Posterior vena cava (tissue), 2 donors: ENCODE measurements at places on chromosomes 3 and 15.

DNA sequence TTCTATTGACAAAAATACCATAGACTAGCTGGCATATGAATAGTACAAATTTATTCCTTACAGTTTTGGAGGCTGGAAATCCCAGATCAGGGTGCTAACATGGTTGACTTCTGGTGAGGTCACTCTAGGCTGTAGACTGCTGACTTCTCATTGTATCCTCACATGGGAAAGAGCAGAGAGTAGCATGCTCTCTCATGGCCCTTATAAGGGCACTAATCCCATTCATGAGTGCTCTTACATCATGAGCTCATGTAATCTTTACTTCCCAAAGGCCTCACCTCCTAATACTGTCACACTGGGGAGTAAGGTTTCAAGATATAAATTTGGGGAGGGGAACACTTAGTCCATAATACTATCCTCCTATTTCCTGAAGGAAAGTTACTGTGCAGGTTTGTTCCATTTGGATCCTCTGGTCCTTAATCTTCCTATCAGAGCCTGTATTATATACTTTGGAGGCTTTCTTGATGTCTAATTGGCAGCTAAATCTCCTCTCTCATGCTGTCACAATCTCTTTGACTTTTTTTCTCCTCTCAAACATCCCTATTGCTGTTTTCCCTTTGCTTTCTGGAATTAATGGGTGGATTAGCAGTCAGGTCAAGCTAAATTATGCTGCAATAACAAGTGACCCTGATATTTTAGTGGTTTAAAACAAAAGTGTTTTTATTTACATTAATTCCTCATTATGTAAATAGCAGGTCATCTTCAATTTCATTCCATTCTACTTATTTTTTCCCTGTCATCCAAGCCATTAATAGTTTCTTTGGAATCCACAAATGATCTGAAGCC is 23.1 kb upstream of the LEKR1 start:
- DNase-seq: no peak

DNA sequence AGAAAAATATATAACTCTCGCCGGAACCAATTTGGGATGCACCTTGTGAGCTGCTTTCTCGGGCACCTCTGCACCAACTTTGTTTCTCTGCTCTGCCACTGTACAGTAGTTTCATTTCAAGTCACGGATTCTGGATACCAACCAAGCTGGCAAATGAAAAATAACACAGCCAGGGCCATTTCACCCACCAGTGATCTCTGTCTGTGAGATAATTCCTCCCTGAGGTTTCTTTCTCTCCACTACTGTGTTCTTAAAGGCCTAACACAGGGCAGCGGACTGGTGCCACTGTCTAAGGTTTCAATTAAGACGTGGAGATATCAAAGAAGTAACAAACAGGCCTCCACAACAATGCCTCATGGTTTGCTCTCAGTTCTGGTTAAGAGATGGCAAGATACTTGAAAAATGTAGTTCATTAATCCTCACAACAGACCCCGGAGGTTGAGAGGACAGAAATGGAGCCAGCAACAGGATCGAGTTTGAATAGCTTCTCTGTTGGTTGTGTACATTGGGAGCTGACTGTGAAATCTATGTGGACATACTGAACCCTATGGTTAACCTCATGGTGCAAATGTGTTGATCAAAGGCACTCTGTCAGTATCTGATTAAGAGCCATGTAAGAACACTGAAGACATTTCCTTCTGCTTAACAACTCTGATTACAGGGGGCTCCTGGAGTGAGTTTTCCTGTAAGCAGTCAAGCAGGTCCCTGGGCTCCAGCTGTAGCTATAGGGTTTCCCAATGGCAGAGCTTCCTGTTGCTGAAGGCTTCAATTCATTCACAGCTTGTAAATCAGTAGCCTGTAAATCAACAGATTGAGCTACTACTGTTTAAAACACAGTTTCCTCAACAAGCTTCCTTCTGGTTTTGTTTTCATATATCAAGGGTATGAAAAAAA is 470.5 kb downstream of the EPHA3 start:
- DNase-seq: no peak

DNA sequence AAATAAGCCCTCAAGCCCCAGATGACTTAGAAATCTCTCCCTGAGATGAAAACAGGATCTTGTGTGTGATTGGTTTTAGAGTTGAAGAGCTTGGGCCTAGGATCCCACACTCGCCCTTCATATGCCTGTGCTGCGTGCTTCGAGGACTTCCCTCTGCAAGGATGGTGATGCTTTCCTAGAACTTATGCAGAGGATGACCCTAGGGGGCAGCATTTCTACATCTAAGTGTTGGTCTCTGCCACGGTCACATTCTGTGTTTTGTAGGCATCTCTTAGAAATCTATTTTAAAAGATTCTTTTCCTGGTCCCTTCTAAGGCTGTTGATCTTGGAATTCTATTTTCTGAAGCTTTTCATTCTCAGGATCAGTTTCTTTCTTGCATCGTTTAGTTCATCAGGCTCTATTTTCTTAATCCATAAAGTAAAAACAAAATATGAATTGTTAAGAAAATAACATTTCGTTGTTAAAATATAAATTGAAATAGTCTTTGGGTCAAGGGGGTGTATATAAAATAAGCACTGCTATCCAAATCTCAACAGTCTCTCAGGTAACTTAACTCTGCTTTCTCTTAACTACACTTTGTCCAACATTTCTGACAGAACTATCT is 45.7 kb downstream of the WDR76 start:
- peak; percentile 28 for DNase-seq

DNA sequence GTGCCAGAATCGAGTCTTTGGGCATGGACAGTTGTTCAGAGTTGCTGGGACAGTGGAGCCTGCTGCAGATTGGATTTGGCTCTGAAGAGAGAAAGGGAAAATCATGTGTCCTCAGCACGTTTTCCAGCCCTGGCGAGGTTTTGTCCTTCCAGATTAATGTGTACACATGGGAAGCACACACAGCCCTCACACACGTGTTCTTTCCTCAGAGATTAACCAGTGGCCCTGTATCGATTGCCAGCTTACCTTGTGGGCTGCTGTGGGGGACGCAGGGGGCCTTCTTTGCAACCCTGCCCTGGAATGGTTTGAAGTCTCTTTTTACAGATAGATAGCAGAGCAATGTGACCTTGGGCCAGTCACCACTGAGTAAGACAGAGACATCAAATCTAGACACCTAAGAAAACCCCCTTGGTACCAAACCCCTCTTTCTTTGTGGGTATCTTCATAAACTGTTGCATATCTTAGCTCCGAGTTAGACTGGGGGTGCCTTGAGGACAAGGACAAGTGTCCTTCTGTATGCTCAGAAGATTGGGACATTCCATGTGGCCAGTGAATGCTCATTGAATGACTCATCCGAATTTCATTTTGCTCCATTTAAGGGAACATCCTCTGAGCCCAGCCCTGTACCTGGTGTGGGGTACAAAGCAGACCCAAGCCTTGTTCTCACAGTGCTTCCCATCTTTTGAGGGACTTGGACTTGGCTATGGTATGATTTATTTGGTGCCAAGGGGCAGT is 48.0 kb downstream of the SMAD6 start:
- DNase-seq: no peak

GRCh38 chr3:51391566-51392354 is 675 bp downstream of the RBM15B start:
- DNase-seq: peak; percentile 86

- no peak for DNase-seq
Measured at GRCh38 chr3:143427631-143428030, 308.1 kb downstream of the CHST2 start.

GRCh38 chr3:65052101-65052500 is 364.3 kb upstream of the ADAMTS9 start:
- DNase-seq: no peak

DNA sequence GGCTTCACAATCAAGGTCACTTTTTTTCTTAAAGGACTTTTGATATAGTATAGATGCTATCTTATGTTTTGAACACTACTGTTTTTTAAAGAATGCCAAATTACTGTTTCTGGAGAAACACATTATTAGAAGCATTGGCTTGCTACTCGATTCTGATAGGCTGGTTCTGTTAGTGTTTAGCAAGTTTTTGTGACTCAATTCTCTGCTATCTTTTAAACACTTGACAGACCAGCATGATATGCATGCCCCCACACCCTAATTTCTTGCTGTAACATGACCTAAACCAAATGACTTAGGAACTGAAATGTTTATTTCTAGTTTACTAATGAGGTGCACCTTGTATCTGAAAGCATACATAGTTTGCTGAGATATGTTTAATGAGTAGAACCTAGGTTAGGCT is 5.5 kb upstream of the IL20RB start:
- no peak for DNase-seq

- no peak for DNase-seq
Measured at GRCh38 chr3:13877911-13878280, 2.0 kb downstream of the WNT7A start.

GRCh38 chr3:127177226-127177625 is 15.7 kb upstream of the PRR23E start:
- DNase-seq: no peak

- DNase-seq: peak; percentile 63
Measured at GRCh38 chr3:58206406-58207011, 4.3 kb downstream of the DNASE1L3 start.
